ENCODE measurements at places on chromosomes 4 and X.

GRCh38 chr4:119299260-119299671 is 22.7 kb downstream of the FABP2 start:
- no peak for DNase-seq

DNA sequence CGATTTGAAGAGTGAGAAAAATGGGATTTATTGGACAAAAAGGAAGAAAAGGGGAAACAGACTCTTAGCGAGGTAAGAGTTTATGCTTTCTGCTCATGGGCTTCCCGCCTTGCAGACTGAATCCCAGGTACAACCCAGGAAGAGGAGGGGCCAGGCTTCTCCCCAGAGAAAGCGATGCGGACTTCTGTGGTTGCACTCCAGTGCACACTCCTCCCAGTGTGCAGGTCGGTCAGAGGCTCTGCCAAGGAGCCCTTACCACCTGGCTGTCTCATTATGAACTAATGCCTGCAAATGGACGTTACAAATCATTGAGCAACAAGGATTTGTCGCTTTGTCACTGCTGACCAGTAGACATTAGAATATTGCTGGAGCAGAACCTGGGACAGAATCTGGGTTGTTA is 39.9 kb upstream of the GLRA2 start:
- DNase-seq, result no peak

- no peak for DNase-seq
Observed at GRCh38 chrX:9379697-9380551, 84.9 kb upstream of the TBL1X start.

DNA sequence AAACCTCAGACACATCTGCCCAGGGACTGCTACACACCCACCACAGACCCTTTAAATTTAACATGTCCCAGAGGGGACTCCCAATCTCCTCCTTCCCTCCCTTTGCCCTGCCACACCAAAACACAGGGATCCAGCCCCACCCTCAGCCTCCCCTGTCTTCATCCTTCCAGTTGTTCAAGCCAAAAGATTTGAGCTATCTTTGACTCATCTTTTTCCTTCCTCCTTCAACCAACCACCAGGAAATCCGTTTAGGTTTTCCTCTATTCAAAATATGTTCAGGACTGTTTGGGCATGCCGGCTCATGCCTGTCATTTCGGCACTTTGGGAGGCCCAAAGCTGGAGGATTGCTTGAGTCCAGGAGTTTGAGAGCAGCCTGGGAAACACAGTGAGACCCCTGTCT is 6.9 kb upstream of the STK32B start:
- DNase-seq, result no peak

DNA sequence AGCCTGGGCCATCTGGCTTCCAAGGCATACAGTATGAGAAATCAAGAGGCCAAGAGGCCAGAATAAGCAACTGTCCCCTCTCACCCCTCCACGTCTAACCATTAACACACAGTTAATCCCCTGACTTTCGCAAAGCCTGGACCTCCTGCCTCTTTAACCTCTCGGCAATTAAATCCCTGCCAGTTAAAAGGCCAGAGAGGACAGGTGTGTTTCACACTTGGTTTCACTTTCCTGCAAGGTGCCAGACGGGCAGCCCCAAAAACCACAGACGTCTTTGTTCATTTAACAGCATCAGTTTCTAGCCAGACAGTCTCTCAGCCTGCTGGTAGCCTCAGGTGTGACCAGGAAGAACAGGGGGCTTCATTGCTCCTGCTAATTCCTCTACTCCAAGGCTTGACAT is 91.1 kb upstream of the KIT start:
- no peak for DNase-seq

GRCh38 chr4:27148211-27148895 is 287.7 kb downstream of the STIM2 start:
- DNase-seq, result no peak

- DNase-seq, result no peak
Observed at GRCh38 chr4:155072417-155072816, 136.0 kb upstream of the NPY2R start.

- no peak for DNase-seq
Observed at GRCh38 chr4:123088501-123088900, 166.1 kb upstream of the NUDT6 start.

DNA sequence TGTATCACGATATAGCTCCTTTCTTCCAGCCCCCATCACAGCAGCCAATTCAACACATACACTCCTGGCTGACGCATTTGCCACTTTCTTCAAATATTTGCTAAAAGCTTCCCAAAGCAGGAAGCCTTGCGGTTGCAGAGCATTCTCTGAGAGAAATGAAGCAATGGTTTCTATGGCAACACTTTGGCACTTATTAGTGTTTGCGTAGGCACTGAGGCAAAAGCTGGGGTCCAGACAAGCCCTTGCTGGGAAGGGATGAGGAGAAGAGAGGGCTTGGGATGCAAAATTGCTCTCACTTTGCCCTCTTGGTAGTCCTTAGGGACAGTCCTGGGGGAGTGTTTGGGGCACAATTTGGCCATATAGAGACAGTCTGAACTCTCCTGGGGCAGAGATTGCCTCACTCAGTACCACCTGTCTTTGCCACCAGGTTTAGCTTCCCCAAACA is 55.0 kb upstream of the PAK3 start:
- DNase-seq, result no peak

DNA sequence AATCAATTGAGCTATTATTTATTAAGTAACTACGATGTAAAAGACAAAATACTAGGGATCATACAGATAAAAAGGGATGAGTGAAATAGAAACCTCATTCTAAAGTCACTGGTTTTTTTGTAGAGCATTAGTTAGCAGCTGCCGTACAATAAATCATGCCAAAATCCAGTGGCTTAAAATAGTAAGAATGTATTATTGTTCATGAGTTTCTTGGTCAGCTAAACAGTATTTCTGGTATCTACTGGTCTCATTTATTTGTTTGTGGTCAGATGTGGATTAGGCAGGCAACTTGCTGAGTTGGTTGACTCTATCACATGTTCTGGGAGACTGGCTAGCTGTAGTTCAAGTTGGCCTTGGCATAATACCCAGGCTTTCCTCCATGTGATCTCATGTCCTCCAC is 667.3 kb downstream of the GALNTL6 start:
- no peak for DNase-seq

GRCh38 chr4:7733801-7734650 is 205.6 kb downstream of the AFAP1 start:
- DNase-seq, result no peak

- no peak for DNase-seq
Observed at GRCh38 chrX:105488716-105489115, 268.2 kb upstream of the TEX13A start.

- no peak for DNase-seq
Observed at GRCh38 chr4:16384576-16384975, 158.3 kb upstream of the TAPT1 start.

DNA sequence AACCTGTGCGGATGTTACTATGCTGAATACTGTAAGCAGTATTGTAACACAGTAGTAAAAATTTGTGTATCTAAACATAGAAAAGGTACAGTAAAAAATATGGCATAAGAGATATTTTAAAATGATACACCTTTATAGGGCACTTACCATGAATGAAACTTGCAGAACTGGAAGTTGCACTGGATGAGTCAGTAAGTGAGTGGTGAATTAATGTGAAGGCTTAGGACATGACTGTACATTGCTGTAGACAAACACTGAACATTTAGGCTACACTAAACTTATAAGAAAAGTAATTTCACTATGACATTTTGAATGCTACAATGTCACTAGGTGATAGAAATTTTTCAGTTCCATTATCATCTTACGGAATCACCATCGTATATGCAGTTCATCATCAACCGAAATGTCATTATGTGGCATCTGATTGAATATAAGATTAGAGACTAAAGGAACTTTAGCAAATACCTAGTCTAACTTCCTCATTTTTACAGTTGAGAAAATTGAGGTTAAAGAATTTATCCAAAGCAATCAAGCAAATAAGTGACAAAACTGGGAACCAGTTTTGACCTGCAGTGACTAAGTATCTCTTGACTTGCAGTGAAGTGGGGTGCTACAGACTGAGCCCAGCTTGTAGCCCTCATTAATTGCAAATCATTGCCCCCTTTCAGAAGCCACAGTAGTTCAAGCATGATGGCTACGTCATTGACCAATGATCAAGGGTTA is 55.3 kb downstream of the EGF start:
- DNase-seq, result no peak

GRCh38 chr4:162497564-162498167 is 333.9 kb upstream of the FSTL5 start:
- DNase-seq, result no peak

DNA sequence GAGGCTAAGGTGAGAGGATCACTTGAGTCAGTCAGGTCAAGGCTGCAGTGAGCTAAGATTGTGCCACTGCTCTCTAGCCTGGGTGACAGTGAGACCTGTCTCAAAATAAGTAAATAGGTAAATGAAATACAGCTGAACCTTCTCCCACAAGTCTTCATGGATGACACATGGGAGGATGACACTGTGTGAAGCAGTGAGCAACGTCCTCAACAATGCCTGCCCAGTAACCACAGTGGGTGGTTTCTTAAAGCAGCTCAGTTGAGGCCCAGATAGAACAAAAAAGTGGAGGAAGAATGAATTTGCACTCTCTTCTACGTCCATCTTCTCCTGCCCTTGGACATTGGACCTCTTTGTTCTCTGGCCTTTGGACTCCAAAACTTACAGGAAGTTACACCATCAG is 52.7 kb downstream of the MSX1 start:
- DNase-seq, result no peak

DNA sequence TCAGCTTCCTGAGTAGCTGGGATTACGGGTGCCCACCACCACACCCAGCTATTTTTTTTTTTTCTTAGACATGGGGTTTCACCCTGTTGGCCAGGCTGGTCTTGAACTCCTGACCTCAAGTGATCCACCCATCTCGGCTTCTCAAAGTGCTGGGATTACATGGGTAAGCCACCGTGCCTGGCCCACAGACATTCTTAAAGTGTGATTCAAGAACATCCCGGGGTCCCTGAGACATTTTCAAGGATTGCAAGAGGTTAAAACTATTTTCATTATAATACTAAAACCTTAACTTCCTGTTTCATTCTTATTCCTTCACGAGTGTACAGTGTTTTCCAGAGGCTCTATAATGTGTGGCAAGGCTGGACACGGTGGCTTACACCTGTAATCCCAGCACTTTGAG is 318.7 kb downstream of the CAMK2D start:
- DNase-seq, result no peak

DNA sequence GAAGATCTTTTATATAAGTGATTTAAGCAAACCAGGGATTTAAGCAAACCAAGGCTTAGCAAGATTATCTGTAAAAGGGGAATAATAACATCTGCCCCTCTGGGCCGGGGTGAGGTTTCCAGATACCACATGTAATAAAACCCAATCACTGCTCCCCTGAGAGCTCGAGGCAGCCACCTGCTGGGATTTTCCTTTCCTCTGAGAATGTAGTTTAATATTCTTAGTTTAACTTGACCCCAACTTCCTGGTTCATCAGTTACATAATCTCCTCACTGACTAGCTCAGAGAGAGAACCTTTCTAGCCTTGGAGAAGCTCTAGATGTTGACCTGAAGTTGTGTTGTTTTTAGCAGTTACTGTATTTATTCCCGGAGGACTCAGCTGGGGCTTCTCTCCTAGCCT is 322.4 kb downstream of the ARHGAP10 start:
- DNase-seq, result no peak

- DNase-seq, result no peak
Observed at GRCh38 chrX:78378476-78379115, 51.2 kb upstream of the CYSLTR1 start.

GRCh38 chrX:140822861-140823260 is 113.3 kb downstream of the LINC00632 start:
- DNase-seq, result no peak

DNA sequence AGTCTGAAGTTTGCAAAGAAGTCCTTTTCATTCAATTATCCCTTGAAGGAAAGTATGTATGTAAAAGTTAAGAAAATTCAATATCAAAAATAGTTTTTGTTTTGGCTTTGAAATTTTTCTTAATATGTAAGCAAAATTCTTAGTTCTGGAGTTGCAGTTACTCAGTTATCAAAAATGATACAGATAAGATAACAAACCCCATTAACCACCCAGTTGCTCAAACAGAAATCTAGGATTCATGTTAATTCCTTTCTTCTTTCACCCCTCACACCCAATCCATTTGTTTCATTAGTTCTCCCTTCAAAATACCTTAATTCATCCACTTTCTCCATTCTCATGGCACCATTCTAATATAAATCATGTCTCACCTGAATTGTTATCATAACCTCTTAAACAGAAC is 40.5 kb upstream of the JADE1 start:
- DNase-seq, result no peak

- no peak for DNase-seq
Observed at GRCh38 chrX:124127496-124127895, 166.0 kb downstream of the STAG2 start.

- no peak for DNase-seq
Observed at GRCh38 chr4:4501679-4502078, 40.2 kb downstream of the STX18 start.

- no peak for DNase-seq
Observed at GRCh38 chr4:1080961-1081688, 32.2 kb downstream of the RNF212 start.

DNA sequence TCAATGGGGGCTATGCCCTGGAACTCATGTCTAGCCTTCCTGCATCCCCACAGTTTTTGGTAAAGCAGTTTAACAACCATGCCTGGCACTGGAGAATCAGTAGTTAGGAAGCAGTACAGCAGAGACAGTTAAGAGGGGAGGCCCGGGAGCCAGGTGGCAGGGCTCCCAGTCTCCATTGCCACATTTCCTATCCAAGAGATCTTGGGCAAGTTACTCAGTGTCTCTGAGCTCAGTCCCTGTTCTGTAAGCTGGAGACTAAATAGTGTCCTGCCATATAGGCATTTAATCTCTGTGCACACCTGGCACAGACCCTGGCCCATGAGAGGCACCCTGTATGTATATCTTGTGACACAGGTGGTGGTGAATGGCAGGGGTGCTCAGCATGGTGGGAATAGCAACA is 156.1 kb upstream of the EOLA2 start:
- no peak for DNase-seq

- no peak for DNase-seq
Observed at GRCh38 chr4:102601586-102602227, 100.5 kb downstream of the NFKB1 start.

DNA sequence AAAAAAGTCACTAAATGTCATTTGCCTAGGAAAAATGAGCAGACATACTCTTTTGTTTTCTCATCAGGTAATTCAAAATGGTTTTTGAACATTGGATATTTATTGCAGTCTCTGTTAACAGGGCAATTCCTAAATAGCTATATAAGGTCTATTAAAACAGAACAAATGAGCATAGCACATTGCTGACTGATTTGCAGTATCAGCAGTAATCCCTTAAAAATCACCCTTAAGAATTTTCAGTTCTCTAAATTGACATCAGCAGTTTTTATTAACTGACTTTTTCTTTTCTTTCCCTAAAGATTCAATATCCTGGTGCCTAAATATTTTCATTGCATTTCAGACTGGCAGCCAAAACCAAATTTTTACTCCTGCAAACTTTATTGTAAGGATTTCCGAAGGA is 270.2 kb downstream of the FSTL5 start:
- no peak for DNase-seq

DNA sequence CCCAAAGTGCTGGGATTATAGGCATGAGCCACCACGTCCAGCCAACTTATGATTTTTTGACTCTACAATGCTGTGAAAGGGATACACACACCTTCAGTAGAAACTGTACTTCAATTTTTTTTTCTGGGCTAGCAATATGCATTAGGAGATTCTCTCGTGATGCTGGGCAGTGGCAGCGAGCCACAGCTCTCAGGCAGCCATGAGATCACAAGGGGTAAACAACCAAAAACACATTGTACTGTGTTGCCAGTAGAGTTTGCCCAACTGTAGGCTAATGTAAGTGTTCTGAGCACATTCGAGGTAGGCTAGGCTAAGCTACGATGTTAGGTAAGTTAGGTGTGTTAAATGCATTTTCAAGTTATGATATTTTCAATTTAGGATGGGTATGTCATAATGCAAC is 25.7 kb downstream of the RAB33A start:
- no peak for DNase-seq

- no peak for DNase-seq
Observed at GRCh38 chrX:135544338-135544948, 24.0 kb downstream of the INTS6L start.

Data from NCI-H2081 treated with DMSO at 0.1 percent for 48 hours (cell line).